ENCODE measurements at places on chromosomes 11 and 22.

- peak; percentile 69 for DNase-seq
Observed at GRCh38 chr22:37633625-37634416, 5.6 kb upstream of the SH3BP1 start.

GRCh38 chr11:2345050-2345449 lies 32.1 kb upstream of the CD81 start:
- no peak for DNase-seq

DNA sequence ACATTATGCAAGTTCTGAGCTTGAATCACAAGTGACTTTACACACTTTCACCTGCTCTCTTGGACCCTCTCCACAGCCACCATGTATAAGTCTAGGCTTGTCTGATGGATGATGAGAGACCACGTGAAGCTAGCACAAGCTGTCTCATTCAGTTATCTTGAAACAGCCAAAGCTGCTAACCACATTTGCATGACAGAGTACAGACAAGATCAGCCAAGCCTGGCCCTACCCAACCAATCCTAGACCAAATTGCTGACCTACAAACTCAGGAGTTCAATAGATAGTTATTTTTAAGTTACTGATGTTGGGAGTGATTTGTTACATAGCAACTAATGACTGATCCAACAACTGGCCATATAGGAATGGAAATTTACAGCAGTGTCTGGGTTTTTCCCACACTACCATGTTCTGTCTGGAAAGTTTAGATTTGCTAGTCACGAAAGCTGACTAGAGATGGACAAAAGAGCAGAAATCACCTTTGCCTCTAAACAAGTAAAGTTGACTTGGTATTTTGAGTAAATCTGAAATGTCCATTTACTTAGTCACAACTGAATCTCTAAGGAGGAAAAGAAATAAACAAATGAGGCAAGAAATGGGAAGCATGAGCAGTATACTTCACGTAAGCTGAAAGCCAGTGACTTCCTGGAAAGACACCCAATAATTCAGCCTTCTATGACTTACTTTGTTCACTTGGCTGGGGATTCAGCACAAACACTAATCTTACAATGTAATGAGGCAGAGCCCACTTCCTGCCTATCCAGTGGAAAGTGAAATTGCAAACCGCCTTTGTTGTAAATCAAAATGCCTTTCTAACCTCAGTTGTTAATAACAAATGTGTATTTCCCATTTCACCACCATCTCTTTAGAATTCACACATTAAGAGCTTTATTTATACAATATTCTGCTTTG lies 101.7 kb downstream of the FAM181B start:
- no peak for DNase-seq

GRCh38 chr22:36107436-36107835 lies 53.1 kb downstream of the APOL3 start:
- DNase-seq = no peak

Measured in cardiac fibroblast (primary cell).